Temporal lobe (tissue), 4 donors: ENCODE measurements at places on chromosomes 1 and 21. TPM values are rescaled to one million over a fixed set of nuclear protein-coding genes. Genes with fewer than 3 reads are reported as not detected.

The PRAMEF20 gene
- total RNA-seq, result not detected

The ACTL8 gene
- total RNA-seq, result not detected

The ERICH3 gene
- 15.0 TPM for total RNA-seq

The DENND4B gene
- total RNA-seq, result 15.2 TPM

The C1orf87 gene
- total RNA-seq, result under 0.01 TPM

The SPRR2F gene
- total RNA-seq, result not detected

The S100A5 gene
- total RNA-seq, result not detected

The NUDT17 gene
- total RNA-seq, result 4.2 TPM

The DYRK3 gene
- 12.8 TPM for total RNA-seq

The PTGER3 gene
- 1.2 TPM for total RNA-seq

The C1QB gene
- 5.9 TPM for total RNA-seq

The DCST1 gene
- 0.25 TPM for total RNA-seq
